Stimulated activated CD8-positive, alpha-beta memory T cell treated with anti-CD3 and anti-CD28 coated beads, Interleukin-12 subunit alpha, Interleukin-12 subunit beta, amount 100 ng/mL, for 4 hours (primary cell): ENCODE measurements at places on chromosomes 5 and 9.

- DNase-seq, result no peak
Observed at GRCh38 chr9:85344901-85345300, 396.9 kb downstream of the AGTPBP1 start.

- no peak for DNase-seq
Observed at GRCh38 chr9:13532407-13532806, 252.9 kb upstream of the MPDZ start.

DNA sequence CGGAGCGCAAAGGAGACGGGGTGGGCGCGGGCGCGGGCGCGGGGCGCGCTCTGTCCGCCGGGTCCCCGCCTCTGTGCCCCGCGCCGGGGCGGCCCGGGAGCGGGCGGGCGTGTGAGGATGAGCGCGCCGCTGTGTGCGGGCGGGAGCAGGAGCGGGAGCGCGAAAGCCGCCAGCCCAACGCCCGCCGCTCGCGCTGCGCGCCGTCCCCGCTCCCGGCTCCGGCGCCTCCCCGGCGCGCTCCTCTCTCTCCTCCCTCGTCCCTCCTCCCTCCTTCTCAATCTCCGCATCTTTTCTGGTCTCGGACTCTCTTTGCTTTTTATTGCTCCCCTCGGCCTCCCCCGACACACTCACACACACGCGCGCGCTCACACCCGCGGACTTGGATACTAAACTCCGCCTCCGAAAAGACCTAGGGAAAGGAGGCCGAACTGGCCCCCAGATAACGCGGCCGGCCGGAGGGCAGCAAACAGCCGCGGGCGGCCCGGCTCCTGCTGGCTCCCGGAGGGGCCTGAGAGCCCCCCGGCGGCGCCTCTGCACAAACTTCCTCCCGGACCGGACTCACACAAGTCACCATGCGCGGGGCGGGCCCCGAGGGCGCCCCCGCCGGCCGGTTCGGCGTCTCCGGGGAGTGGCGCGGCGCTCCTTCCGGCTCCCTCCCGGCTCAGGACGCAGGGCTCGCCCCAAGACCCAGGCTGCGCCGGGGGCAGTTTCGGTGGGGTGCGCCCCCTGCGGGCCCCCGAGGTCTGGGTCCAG lies at the start of gene FIBCD1:
Gene FIBCD1 (minus strand): TSS at position 596 of the 753 bp plus-strand sequence. CDS start 640 bp downstream, outside the sequence.
- no peak for DNase-seq

DNA sequence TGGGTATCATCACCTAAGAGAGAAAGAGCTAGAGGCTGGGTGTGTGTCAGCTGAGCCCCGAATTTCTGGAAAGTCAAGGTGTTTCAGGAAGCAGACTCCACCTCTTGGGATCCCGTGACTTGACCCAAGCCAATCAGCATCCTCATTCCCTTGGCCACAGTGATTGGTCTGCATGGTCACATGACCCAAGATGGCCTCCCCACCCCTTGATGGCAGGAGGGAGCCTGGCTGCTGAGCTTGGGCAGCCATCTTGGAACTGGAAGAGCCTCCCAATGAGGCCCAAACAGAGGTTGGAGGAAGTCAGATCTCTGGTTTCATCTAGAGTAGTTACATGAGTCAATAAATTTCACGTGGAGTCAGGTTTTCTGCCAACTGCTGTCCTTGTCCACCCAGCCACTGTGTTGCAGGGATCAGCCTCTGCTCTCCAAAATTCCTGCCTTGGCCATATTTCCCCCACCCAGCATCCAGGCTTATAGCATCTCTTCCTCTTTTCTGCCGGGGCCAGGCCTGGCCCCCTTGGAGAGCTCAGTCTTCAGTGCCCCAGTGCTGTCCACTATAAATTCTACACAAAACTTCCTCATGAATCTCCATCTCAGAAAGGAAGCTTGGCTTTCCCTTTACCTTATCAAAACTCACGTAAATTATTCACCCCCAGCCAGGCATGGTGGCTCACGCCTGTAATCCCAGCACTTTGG lies 17.2 kb upstream of the SUSD3 start:
- no peak for DNase-seq

DNA sequence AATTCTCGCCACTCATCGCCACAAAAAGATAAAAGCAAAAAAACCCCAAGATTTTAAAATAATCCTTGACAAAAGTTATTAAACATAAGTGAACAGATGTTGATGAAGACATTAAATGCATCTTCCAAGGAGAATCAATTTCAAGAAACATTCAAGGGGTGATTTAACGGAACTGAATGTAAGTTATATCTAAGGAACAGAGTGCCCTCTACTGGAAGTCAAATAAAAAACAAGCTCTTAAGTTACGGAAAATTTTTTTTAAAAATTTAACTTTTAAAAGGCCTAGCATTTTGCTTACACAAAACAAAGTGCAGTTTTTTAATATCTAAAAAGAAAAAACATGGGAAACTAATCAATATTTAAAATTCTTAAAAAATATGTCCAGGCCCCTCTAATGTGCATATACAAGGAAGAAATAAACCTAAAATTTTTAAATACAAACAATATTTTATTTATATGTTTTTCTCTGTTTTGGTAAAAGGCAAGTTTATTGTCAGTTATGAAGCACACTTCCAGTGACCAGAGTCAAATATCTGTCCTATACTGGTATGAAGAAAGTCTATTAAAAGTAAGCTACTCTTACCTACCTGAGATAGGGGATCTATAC lies 28.0 kb downstream of the TEX10 start:
- DNase-seq, result no peak

GRCh38 chr9:22052376-22052945 lies 43.4 kb upstream of the CDKN2B start:
- no peak for DNase-seq

GRCh38 chr5:118325931-118326330 lies 662.4 kb downstream of the DTWD2 start:
- DNase-seq, result no peak

- no peak for DNase-seq
Observed at GRCh38 chr5:131272724-131273123, 8.9 kb downstream of the CDC42SE2 start.

DNA sequence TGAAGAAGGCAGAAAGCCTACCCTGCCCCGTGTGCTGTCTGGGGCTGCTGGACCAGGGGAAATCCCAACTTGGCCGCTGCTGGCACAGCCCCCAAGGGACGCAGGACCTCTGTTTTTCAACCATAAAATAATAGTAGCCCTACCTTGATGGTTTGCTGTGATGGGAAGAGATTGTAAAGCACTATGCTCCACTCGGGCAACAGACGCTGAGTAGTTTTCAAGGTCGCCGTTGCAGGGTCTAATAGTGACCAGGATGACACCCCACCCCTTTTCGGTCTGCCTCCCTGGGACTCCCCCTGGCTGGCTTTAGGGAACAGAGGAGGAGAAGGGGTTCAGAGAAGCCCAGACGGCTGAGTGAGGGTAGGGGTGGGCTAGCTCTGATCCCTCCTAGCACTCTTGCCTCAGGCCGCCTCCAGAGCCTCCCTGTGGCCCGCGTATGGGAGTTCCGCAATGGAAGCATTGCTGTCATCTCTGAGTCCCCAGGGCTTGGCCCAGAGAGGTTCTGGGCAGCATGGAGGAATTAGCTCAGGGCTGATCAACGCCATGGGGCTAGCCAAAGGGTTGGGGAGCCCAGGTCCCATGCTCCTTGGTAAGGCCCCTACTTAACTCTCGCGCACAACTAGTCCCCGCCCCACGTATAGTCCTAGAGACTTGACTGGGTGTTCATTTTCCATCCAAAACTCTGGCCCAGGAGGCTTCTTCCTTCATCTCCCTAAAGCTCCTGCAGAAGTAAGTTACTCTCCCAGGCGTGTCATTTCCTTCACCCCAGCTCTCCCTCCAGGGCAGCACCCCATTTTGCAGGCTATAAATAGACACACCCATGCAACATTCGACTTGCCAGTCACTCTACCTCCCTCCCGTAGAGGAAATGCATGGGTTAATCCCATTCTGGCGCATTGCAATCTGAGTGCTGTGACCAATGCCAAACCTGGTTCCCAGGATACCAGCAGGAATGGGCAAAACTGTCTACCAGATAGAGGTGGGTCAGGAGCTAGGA lies 1.1 kb upstream of the IRF1 start:
- no peak for DNase-seq
